ENCODE measurements at places on chromosomes 5 and 9. TPM values are rescaled to one million over a fixed set of nuclear protein-coding genes. Genes with fewer than 3 reads are reported as not detected.

Gene SPATA31A3
- not detected for polyA plus RNA-seq

GRCh38 chr5:15594977-15595568 lies 95.1 kb downstream of the FBXL7 start:
- DNase-seq, result no peak

GRCh38 chr5:103402851-103403250 lies 144.3 kb downstream of the MACIR start:
- no peak for DNase-seq

Gene SPARC
- polyA plus RNA-seq, result 2,596 TPM

DNA sequence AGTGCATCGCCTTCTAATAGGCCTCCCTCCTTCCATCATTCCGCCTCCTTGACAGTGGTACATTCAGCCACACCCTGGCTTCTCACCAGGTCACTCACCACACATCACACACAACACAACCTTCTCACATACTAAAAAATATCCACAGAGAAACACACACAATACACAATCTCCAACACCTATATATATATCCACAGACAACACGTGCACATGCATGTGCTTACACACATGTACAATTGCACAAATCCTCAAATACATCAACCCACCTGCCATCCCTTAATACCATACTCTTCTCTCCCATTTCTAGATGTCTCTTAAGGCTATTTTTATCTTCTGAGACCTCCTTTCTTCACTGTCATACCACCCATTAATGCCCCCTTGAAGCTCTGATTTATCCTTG lies 57.6 kb downstream of the PPP2R2B start:
- DNase-seq, result no peak

- no peak for DNase-seq
Observed at GRCh38 chr9:122402403-122402871, 31.6 kb downstream of the PTGS1 start.

DNA sequence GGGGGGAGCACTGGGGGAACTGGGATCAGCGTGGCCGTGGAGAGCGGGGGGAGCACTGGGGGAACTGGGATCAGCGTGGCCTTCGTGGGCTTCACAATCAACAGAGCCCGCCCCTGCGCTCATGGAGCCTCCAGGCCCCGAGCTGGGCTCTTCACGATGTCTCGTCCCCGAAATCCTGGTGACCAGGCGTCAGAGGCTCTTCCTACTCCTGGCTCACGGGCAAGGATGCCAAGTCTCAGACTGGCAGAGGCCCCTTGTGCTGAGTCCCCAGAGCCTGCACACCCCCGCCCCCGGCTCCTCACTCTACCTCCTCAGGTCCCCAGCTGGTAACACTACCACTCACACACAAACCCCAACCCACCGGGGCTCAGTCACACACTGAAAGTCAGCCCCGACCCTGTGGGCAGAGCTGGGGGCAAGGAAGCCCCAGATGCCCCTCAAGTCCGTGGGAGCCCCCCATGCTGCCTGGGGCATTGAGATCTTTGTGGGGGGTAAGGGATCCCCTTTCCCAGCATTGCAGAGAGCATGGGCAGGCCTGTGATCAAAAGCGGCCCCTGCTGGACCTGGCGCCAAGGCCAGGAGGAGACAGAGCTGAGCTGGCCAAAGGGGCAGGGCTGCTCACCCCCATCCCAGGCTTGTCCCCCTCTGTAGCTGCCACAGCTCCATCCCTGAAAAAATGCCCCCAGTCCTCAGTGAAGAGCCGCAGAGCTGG lies 26.7 kb downstream of the LHX3 start:
- no peak for DNase-seq

GRCh38 chr5:90395005-90395404 lies 14.6 kb downstream of the CETN3 start:
- DNase-seq, result no peak

- DNase-seq, result no peak
Observed at GRCh38 chr9:130666393-130667119, 2.2 kb downstream of the PRDM12 start.

Gene CTXN3
- polyA plus RNA-seq, result not detected

GRCh38 chr5:55324815-55325418 lies 17.1 kb downstream of the MTREX start:
- no peak for DNase-seq

Gene GPR151
- polyA plus RNA-seq, result not detected

- no peak for DNase-seq
Observed at GRCh38 chr5:167822241-167822640, 469.2 kb upstream of the WWC1 start.

DNA sequence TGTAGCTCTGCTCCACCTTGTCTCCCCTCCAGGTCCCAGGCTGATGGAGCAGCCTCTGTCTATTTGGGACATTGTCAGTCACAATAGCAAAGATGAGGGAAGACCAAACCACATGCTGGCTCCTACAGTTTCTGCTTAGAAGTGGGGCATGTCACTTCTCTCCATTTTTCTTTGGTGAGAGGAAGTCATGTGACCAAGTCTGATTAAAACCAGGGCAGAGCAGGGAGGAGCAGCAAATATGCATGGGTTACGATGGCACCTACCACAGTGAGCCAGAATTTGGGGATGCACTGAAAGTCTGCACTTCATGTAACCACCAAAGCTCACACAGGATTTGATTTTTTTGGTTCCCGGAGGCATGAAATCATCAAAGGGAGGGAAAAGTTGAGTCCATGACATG lies 234.6 kb downstream of the CDK5RAP2 start:
- DNase-seq, result no peak

DNA sequence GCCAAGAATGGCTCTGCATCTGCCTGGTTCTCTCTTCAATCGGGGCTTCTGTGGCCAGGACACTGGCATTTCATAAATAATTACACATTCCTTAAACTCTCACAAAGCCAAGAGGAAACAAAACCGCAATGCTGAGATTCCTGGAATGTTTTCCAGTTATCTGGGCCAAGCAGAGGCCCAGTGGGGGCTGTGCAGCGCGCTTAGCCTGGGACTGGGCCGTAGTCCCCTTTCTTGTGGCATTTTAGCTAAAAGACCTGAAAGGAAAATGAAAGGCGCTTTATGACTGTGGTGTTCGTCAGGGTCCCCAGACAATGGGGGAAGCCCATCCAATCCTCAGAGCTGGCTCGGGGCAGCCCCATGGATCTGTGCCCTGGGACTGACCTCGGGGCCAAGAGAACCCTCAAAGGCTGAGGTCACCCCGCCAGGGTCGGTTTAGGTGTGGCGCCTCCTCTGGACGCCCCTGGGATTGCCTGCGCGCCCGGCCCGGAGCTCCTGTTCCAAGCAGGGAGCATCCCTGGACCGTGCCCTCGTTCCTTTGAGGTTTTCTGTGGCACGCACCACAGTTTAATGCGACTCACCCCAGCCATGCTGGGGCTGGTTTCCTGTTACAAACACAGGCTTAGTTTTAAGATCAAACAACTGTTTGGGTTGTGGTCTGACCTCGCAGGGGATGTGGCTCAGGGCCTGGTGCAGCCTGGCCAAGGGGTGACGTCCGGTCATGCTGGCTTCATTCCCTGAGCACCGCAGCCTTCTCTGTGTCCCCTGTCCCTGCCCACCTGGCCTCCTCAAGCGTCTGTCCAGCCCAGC lies 51.5 kb upstream of the NKD2 start:
- no peak for DNase-seq

DNA sequence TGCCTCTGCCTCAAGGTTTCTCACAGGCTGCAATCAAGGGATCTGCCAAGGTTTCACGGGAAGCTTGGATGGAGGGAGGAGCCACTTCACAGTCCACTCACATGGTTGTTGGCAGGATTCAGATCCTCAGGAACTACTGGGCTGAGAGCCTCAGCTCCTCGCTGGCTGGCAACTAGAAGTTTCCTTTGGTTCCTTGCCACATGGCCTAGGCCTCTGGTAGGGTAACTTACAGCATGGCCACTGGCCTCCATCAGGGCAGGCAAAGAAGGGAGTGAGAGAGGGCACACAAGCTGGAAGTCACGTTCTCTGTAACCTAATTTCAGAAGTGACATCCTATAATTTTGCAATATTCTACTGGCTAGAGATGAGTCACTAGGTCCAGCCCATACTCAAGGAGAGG lies 32.2 kb downstream of the SPOCK1 start:
- no peak for DNase-seq

DNA sequence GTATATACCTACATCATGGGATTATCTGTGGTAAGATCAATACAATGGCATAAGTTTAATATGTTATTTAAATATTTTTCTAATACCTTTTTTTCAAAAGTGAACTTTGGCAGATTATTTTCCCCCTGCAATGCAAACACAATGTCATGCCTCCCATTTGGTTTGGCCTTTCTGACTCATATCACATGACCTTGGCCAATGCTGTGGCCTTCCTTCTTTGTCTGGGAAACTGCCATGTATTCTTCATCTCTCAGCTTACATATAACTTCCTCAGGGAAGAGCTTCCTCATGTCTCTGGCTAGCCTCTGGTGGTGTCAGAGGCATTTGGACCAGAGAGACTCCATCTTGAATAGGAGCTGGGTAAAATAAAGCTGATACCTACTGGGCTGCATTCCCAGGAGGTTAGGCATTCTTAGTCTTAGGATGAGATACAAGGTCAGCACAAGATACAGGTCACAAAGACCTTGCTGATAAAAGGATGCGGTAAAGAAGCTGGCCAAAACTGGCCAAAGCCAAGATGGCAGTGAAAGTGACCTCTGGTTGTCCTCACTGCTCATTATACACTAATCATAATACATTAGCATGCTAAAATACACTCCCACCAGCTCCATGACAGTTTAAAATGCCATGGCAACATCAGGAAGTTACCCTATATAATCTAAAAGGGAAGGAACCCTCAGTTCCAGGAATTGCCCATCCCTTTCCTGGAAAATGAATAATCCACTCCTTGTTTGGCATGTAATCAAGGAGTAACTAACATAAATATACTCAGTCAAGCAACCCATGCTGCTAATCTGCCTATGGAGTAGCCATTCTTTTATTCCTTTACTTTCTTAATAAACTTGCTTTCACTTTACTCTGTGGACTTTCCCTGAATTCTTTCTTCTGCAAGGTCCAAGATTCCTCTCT lies 76.0 kb downstream of the C9orf153 start:
- DNase-seq, result no peak

DNA sequence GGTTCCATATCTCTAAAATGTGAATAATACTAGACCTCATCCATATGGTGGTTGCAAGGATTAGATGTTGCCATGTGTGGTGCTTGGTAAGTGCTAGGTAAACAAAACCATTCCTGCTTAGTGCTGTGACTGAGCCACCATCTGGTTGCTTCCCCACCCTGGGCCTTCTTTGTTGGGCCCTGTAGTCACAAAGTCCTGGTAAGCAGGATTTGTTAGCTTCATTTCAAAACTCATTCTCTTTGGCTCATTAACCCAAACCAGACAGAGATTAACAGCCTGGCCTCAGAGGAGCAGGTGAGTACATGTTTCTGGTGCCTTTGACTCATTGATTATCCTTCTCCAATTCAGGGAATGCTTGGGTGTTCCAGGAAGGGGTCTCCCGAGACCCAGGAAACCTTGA lies 240.2 kb downstream of the ARHGAP26 start:
- DNase-seq, result no peak

- DNase-seq, result no peak
Observed at GRCh38 chr9:130302785-130303612, 37.4 kb downstream of the HMCN2 start.

DNA sequence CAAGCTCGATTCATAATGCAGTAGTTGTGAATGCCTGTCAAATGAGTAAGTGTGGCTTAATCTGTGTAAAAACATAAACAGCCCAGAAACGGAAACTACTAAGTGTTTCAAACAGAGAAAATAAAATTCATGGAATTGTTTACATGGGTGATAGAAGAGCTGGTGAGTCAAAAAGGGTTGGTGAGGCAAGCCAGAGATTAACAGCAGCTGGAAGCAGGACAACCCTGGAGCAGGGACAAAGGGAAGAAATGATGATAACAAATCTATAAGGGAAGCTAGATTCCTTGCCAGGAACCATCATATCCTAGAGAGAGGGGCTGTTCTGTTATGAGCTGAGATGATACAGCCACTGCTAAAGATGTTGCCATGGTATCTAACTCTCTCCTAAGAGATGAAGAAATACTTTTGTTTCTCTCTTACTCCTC lies 18.0 kb upstream of the PRR16 start:
- DNase-seq, result no peak

GRCh38 chr9:125932012-125932411 lies 184.8 kb downstream of the PBX3 start:
- DNase-seq, result no peak

GRCh38 chr9:75707191-75707590 lies 183.3 kb upstream of the PCSK5 start:
- no peak for DNase-seq

Gene SPATA31C1
- polyA plus RNA-seq, result 0.33 TPM

DNA sequence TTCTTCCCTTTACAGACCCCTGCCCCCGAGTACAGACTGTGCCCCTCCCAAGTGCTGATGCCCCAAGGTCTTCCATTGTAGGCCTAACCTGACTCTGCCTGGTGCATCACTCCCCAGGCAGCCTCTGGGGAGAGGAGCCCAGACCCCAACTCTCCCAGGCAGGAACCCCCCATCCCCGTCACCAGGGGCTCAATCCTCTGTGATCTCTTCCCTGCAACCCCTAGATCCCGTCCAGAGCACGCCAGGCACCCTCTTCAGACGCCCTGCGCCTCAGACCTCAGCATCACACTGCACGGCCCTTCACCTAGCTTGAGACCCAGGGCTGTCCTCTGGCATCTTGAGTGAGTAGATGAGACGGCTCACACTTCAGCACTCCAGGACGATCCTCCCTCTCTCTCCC lies 6.4 kb upstream of the EGR1 start:
- no peak for DNase-seq

Gene MCIDAS
- polyA plus RNA-seq, result 0.75 TPM

Gene SPATA9
- polyA plus RNA-seq, result 2.3 TPM

DNA sequence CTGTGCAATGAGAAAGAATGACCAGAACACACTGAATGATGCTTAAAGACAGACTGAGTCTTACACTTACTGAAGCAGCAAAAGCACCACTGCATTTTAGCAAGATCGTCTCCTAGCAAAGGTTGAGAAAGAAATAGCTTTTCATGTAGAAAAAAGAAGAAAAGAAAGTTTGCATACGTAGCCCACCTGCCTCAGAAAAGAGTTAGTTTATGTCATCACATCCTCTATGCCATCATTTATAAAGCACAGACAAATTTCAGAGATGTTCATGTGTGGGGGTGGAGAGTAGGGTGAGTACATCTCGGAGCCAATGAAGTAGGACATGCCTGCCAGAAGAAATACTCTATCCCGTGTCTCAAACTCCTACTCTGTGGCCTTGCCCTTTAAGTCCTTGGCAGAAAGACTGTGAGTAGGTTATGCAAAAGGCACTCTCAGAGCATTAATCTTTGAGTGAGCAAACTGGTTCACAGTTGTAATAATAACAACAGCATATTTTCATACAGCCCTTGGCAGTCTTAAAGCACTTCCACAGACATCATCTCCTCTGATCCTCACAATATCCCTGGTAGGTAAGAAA lies 22.4 kb downstream of the NRG2 start:
- no peak for DNase-seq

GRCh38 chr9:27566118-27566517 lies 7.2 kb downstream of the C9orf72 start:
- no peak for DNase-seq

Gene CCNI2
- 3.6 TPM for polyA plus RNA-seq

DNA sequence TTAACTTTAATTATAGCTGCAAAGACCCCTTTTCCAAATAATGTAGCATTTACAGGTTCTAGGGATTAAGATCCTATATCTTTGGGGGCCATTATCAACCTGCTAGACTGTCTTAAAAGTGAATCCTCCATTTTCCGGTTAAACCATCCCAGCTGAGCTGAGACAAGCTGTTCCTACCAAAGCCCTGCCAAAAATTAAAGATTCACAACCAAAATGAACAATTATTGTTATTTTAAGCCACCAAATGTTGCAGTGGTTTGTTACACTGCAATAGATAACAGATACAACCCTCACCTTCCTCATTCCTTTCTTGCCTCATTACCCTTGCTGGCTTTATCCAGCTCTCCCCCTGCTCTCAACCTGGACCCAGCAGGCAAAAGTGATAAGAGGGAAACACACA lies 343.4 kb downstream of the CDK5RAP2 start:
- DNase-seq, result no peak

Gene DRD1
- polyA plus RNA-seq, result not detected
